Kidney epithelial cell (primary cell): ENCODE measurements at places on chromosomes 3 and 15.
A peak's percentile ranks its signal among the peaks of the same experiment; 100 is the strongest.

DNA sequence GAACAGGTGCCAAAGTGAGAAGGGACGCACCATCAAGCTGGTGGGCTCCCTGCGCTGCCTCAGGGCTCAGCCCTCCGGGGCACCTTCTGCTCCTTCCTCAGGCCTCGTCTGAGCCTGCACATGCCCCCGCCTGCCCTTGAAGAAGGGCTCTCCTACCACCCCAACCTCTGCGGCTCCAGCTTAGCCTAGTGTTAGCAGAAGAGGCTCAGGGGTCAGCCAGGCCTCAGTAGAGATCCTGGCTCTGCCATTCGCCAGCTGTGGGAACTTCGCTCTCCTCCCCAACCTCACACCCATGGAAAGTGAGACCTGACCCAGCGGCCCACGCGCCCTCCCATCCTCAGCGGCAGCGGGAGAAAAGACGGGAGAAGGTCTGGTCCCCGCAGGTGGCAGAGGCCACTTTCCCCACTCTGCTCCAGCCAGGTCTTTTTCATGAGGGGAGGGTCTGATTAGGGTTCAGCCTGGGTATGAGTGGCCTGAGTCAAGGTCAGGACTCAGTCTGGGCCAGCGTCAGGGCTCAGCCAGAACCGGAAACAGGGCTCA is 8.2 kb downstream of the GRIP2 start:
- DNase-seq, result no peak

DNA sequence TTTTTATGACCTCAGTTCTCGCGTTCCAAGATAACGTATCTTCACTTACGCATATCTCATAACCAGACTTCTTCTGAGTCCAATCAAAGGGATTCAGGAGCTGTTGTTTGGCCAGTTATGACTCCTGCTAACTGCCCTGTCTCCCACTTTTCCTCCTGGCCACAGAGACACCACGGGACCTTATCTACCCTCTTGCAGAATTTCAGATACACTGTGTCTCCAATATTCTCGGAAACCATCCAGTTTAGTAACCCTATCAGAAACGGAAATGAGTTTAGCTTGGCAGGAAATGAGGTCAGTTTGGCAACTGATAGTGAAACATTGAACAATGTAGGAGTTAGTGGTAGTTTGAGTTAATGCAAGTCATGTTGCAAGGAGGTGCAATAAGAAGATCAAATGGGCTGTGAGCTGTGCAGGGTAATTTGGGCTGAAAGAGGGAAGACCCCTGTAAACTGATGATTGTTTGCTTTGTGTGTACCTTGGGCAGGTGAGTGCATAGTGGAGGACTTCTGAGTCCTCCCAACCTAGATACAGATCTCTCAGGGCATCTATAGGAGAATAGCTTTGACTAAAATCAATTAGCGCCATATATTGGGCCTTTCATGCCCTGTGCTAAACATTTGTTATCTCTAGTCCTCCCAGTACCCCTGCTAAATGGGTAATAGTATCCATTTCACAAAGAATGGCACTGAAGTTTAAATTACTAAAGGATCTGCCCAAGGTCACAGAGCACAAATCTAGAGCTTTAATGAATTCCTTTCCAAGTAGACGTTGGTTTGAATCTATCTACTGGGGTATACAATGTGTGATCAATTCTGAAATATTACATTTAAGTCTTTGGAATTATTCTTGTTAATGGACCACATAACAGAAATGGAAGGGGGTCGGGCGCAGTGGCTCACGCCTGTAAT is 41.3 kb upstream of the PIK3CB start:
- DNase-seq, result no peak

- DNase-seq, result peak; percentile 47
These were observed 9.5 kb upstream of the ARL14 start for GRCh38 chr3:160667452-160667851.

GRCh38 chr3:101310978-101311375 is 9.4 kb downstream of the IMPG2 start:
- no peak for DNase-seq

GRCh38 chr3:76753599-76753998 is 286.3 kb upstream of the ROBO2 start:
- no peak for DNase-seq

DNA sequence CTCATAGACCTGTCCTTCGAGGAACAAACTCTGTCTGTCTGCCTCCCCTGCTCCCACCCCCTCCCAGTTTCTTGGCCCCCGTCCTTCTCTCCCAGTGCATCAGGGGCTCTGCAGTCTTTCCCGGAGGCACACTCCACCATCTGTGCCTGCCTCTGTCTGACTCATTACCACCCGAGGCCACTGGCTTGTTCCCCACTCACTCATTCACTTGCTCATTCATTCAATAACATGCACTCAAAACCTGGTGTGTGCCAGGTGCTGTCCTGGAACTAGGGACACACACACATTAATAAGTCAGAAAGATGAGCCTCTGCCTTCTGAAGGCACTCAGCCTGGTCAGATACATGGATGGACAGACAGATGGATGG is 12.4 kb downstream of the AMIGO3 start:
- no peak for DNase-seq

DNA sequence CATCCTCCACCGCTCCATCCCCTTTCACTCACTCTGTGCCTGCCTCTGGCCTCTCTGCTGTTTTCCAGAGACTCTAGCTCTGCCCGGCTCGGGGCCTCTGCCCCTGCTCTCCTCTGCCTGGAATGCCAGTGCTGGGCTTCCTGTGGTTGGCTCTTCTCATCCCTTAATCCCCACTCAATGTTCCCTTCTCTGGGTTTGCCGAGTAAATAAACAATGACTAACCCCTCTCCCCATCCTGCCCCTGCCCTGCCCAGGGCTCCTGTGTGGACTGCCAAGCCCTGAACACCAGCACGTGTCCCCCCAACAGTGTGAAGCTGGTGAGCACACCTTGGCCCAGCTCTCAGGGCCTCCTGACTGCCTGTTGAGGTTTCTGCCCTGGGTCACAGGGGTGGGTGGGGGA is 12.2 kb downstream of the STAB1 start:
- DNase-seq, result no peak

GRCh38 chr3:172213200-172213599 is 173.8 kb downstream of the FNDC3B start:
- DNase-seq, result no peak

DNA sequence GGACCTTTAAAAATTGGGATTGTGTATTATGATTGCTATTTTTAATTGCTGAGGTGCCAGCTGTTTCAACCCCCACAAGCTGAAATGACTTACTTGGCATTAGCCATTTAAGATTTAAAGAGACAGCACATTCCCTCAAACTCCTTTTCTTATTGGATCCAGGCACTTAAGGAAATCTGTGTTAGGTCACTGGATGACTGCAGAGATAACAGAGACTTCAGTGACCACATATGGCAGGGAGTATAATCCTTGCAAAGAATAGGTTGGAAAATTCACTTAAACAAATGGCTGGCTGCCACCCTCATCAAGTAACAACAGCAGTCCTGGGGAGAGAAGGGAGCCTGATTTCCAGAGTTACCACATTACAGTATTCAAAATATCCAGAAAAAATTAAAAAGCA is 66.6 kb downstream of the SLMAP start:
- no peak for DNase-seq

DNA sequence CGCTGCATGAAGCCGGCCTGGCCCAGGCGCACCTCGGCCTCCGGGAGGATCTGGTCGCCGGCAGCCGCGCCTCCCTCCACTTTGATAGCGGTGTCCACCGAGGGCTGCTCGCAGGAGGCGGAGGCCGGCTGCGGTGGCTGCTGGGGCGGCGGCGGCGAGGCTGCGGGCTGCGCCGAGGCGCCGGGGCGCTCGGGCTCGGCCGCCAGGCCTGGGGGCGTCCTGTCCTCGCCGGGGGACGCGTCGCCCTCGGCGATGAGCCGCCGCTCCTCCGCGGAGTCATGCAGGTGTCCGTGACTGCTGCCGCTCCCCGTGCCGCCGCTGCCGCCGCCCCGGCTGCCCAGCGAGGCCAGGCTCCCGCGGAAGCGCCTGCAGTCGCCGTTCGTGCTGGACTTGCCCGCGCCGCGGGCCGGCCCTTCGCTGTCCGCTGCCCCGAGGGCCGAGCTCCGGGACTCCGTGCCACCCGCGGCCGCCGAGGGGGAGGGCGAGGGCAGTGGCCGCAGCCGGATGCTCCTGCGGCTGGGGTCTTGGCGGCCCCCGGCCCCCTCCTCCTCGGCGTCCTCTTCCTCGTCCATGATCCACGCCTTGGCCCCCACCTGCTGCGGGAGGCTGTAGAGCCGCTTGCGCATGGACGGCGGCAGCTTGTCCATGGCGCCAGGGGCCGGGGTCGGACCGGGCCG is 996 bp downstream of the HCN4 start:
- DNase-seq, result no peak

- no peak for DNase-seq
These were observed 262.6 kb upstream of the NAALADL2 start for GRCh38 chr3:174596447-174596982.

DNA sequence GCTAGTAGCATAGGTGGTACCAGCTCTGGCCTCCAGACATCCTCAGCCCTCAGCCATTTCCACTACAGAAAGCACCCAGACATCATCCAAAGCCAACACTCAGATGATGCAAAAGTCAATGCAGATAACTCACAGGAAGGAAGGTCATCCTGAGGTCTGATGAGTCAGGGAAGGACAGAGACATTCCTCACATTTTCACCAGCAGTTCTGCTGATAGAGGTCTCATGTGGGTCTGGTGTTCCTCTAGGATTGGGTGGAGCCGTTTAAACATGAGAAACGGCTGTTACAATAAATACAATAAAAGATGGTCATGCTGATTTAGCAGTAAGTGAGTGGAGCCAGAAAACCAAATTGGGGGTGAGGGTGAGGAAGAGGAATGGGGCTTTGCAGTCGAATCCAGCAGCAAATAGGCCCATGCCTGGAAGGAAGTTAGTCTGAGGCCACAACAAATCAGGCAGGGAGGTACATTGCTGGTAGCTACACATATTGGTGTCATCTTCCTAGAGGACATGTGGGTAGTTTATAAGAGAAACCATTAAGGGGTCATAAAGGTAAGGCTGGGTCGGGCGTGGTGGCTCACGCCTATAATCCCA is 33.3 kb upstream of the FLNB start:
- peak; percentile 84 for DNase-seq

GRCh38 chr3:101501783-101502182 is 11.2 kb downstream of the SENP7 start:
- DNase-seq, result no peak

GRCh38 chr3:69941037-69941436 is 58.5 kb upstream of the SAMMSON start:
- DNase-seq, result no peak

GRCh38 chr3:183085634-183086390 is 13.5 kb downstream of the MCCC1 start:
- no peak for DNase-seq

GRCh38 chr15:70348581-70349344 is 251.0 kb upstream of the TLE3 start:
- no peak for DNase-seq

DNA sequence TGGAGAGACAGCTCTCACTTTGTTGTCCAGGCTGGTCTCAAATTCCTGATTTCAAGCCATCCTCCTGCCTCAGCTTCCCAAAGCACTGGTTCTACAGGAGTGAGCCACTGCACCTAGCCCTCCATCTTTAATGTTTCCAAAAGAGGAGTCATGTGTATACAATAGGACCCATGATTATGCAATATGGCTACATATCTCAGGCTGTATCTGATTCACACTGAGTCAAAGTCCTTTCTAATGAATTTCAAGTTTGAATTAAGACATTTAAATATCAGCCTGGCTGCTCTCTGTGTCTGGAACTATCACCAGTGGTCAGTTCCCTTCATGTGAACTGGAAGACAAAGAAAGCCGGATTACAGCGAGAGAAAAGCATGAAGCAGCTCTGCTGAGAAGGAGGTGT is 90.5 kb downstream of the MINAR1 start:
- DNase-seq, result no peak

- DNase-seq, result no peak
These were observed 119.5 kb upstream of the MLF1 start for GRCh38 chr3:158451405-158452055.

DNA sequence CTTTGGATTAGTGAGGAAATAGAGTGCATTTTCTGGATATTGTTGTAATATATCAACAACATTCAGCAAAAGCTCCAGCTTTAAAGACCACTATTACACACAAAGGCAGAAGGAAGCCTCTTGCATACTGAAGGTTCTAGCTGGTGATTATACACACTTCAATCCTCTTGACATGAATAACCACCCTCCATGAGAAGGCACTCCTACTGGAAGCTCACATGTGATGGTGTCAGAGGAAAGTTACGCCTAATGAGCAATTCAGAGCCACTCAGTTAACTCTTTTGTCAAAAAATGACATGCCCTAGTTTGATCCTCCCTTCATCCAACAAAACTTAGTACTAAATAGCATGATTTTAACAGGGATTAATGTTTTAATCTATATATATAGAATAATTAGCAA is 124.6 kb upstream of the LYSMD4 start:
- DNase-seq, result no peak

DNA sequence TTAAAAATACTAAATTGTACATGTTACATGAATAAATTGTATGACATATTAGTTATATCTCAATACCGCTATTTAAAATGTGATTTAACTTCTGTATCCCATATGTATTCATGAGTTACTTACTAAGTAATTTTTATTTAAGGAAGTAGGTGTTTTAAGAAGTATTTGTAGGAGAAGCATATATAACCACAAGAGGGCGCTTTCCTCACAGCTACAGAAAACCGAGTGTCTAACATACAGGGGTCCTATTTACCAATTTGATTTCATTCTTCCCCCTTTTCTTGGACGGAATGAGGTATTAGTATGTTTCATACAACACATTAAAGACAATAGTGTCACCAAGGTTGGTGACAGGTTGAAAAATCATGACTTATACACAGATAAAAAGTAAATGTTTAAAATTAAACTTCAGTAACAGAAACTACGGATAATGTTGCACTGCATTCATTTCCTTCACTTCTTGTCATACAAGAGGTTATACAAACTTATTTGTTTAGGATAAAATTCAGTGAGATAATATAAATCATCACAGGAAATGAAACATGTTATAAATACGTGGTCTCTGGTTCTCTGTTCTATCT is 253.6 kb downstream of the MAGI1 start:
- DNase-seq, result no peak

DNA sequence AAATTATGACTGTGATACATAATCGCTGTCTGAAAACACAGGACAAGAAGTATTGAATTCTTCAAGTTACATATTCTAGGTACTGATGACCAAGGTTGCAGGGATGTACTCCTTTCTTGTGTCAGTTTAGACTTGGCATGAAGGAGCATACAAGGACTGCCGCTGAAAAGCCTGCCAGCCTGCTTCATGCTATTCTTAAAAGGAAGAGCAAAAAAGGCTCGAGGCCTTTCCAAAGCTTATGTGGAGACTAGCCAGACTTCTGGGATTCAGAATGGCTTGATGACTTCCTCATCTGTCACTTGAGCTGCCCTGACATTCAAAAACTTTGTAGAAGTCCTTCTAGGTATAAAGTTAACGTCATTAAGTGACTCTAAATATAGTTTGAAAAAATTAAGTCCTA is 92.0 kb downstream of the CADM2 start:
- no peak for DNase-seq

- no peak for DNase-seq
These were observed 441.9 kb upstream of the MDFIC2 start for GRCh38 chr3:70754314-70754713.

GRCh38 chr3:18729671-18730070 is 304.5 kb upstream of the SATB1 start:
- DNase-seq, result no peak

GRCh38 chr3:171700157-171700556 is 110.1 kb downstream of the PLD1 start:
- DNase-seq, result no peak

- DNase-seq, result no peak
These were observed 48.9 kb downstream of the CD200R1 start for GRCh38 chr3:112925969-112926368.

- DNase-seq, result no peak
These were observed 36.3 kb upstream of the SH3BP5 start for GRCh38 chr3:15368561-15369135.

- DNase-seq, result no peak
These were observed 91.1 kb downstream of the WNT7A start for GRCh38 chr3:13788522-13789424.
